Activated naive CD8-positive, alpha-beta T cell treated with anti-CD3 and anti-CD28 coated beads, Interleukin-2, amount 50 U/mL, for 16 hours (primary cell): ENCODE measurements at places on chromosomes 13 and 19.
A peak's percentile ranks its signal among the peaks of the same experiment; 100 is the strongest.

DNA sequence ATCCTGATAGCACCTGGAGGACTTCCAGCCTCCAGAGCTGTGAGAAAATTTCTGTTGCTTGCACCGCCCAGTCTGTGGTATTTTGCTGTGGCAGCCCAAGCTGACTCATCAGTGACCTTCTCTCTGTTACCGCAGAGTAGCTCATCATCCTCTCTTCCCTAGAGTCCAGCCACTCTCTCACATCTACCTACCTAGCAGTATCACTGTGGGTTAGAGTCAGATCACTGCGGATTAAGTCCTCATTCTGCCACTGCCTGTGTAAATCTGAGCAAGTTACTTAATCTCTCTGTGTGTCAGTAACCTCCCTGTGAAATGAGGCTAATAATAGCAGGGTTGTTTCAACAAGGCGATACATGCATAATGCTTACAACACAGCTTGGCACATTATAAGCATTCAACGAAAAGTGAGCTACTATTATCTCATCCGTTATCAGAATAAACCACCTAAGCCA lies 40.3 kb upstream of the USPL1 start:
- no peak for DNase-seq

DNA sequence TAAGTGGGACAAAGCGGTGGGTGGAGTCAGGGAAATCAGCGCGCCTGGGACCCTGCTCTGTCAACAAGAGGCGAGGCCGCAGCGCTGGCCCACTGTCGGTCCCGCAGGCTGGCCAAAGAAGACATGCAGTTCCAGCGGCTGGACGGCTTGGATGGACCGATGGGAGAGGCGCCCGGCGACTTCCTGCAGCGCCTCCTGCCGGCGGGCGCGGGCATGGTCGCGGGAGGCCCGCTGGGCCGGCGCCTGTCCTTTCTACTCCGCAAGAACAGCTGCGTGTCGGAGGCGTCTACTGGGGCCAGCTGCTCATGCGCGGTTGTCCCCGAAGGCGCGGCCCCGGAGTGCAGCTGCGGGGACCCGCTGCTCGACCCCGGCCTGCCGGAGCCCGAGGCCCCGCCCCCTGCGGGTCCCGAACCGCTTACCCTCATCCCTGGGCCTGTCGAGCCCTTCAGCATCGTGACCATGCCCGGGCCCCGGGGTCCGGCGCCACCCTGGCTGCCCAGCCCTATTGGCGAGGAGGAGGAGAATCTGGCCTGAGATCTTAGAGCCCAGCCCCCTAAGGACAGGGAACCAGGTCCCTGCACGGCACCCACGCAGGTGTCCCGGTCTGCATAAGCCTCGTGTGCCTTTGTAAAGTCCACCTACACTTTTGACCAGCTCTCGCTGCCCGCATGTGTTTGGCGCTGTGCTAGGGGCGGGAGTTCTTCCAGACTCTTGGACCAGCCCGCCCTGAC lies 6.1 kb downstream of the BEST2 start:
- DNase-seq: peak; percentile 34

DNA sequence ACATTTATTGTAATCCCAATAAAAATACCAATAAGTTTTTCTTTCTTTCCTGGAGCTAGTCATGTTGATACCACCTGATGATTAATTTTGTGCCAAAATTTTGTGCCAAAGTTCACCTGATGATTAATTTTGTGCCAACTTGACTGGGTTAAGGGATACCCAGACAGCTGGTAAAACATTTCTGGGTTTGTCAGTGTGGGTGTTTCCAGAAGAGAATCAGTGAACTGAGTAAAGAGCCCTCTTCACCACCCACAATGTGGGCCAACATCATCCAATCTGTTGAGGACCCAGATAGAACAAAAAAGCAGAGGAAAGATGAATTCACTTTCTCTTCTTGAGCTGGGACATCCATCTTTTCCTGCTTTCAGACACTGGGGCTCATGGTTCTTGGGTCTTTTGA lies 292.9 kb downstream of the LMO7 start:
- DNase-seq: no peak

DNA sequence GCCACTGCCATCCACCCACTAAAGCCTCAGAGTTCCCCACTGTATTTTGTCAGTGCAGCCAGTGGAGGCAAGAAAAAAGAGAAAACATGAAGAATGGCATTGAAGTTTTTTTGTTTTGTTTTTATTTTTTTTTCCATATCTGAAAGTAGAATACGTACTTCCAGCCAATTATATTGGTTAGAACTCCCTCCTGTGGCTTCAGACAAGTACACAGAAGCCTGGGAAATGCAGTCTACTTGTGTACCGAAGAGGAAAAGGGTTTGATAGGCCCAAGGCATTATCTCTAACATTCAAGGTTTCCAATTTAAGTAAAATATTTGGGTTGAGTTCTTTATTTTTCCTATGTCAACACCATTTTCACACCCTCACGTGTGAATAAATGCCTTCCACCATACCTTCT lies 696.2 kb upstream of the GPC6 start:
- DNase-seq: no peak

DNA sequence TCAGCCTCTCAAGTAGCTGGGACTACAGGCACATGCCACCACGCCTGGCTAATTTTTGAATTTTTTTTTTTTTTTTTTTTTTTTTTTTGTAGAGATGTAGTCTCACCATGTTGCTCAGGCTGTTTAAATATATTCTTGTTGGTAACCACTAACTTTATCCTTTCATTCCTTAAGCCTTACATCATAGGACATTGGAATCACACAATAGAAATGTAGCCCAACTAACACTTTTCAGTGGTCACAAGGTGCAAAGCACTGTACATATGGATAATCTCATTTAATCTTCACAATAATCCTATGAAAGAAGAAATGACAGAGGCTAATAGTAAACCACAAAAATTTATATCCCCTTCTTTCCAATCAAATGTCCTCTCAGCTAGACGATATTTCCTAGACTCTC lies 417.8 kb upstream of the DACH1 start:
- no peak for DNase-seq

- no peak for DNase-seq
Measured at GRCh38 chr13:88744289-88744688, 1073.1 kb downstream of the SLITRK5 start.

DNA sequence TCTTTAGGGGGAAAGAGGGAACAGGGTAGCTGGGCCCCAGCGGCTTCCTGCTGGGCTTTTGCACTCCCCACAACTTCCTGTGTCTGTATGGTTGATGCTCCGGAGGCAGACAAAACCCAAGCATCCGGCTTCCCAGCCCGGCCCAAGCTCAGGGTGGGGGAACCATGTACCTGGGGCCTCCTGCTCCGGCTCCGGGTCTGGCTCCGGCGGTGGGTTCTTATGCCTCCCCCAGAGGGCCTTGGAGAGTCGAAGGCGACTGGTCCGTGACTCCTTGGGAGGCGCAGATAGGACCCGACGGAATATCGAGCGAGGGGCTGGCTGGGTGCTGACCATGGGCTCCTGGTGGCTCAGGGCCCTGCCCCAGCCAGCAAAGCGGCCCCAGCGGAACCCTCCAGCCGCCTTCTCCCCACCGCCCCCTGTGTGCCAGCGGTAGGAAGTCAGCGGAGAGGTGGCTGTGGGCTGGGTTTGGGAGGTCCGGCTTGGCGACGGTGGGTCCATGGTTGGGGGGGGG lies 428 bp downstream of the RASAL3 start:
- DNase-seq: peak; percentile 51

- no peak for DNase-seq
Measured at GRCh38 chr13:79519255-79519654, 38.3 kb downstream of the NDFIP2 start.

GRCh38 chr13:106466691-106467426 lies 68.6 kb downstream of the EFNB2 start:
- no peak for DNase-seq

GRCh38 chr13:113493315-113493951 lies 2.9 kb upstream of the DCUN1D2 start:
- no peak for DNase-seq

GRCh38 chr19:55552206-55552605 lies 6.9 kb upstream of the SBK3 start:
- no peak for DNase-seq

GRCh38 chr13:62038214-62038613 lies 622.6 kb upstream of the PCDH20 start:
- DNase-seq: no peak

- DNase-seq: peak; percentile 6
Measured at GRCh38 chr13:20475927-20476691, 49.5 kb downstream of the CRYL1 start.

DNA sequence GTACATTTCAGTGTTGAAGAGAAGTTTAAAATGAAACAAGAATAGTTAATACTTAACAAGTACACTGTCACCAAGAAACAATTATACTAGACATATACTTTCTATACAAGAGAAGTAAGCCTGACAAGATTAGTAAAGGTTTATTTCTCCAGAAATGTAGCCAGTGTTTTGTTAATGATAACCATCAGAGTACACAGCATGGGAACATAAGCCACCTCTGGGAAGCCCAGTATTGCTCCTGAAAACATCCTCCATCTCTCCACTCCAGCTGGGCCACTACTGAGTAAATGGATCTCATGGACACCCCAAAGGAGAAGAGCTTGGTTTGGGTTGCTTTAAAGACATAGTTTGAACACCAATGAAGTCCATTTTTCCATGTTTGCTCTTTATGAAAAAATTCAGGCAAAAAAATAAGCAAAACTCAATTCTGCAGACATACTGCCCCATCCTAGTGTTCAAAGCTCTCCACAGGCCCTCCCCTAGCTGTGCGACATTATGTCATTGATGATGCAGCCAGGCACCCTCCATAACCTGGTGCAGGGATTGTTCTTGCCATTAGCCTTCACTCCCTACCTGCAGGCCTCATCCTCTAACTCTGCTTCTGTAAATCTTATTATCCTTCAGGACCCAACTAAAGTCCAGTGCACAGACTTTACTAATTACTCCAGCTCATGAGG lies 61.9 kb downstream of the LHFPL6 start:
- DNase-seq: no peak

DNA sequence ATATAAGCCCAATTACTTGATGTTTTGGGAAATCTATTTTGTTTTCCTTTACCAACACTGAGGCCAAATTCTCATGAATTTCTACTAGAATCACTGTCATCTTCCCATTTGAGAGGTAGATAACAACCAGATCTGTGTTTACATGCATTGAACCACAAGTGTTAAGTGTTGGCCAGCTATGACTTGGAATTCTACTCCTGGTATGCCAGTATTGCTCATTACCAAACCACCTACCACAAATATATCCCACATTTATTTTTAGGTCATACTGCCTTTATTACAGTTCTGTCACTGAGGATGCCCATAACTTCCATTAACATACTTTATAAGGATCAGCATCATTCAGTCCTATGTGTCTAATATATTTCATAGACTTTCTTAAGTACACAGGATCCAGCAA lies 328.9 kb downstream of the DIAPH3 start:
- DNase-seq: no peak

DNA sequence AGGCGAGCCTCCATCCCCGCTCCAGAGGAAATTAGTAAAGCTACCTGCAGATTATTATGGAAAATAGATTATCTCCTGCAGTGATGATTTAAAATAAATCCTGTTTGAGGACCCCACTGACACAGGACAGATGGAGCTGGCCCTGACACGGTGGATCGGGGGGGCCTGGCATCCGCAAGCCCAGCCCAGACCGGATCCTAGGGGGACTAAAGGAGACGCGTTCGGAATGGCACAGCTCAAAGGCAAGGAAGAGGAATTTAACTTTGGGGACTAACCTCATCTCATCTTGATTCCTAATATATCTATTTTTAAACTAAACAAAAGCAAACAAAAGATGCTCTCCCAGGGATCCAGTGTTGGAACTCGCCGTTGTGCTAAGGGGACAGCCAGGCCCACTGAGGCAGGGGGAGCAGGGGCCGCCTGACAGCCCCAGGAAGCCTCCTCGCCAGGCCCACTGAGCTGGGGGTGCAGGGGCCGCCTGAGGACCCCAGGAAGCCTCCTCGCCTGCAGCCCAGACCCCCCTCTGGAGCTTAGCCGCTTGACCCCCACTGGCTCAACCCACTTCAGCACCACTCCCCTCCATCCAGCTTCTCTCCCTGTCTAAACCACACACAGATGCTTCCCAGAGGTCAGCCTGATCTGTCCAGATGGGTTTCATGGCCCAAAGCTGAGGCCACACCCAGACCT lies 78.6 kb downstream of the SPACA7 start:
- no peak for DNase-seq

GRCh38 chr19:20776083-20777076 lies at the start of gene ZNF66:
Gene ZNF66 (plus strand): TSS chr19:20776304. CDS start chr19:20776448, 144 bp downstream.
- DNase-seq: peak; percentile 88

GRCh38 chr13:94706843-94707399 lies 5.4 kb downstream of the SOX21 start:
- DNase-seq: no peak

- DNase-seq: no peak
Measured at GRCh38 chr13:27813826-27814225, 21.5 kb downstream of the GSX1 start.

DNA sequence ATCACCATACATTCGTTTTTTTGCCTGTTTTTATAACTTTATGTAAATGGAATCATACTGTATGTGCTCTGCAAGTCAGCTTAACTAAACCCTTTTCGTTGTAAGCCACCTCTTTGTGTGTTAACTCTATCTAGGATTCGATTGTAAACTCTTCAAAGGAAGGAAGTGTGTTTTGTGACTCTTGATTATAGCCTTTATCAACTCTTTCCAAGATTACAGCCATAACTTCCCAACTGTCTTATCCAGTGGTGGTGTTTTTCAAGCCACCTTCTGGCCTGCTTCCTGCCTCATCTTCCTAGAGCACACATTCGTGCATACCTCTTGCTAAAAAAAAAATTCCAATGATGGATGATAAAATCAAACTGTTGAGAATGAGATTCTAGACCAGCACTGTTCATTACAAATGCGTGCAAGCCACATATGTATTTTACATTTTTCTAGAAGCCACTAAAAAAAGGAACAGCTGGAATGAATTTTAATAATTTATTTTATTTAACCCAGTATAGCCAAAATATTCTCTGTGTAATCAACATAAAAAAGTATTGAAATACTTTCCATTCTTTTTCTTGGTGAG lies 12.0 kb upstream of the FBXL3 start:
- no peak for DNase-seq
